CD4-positive, alpha-beta T cell treated with Interleukin-21 for 1 hour (primary cell): ENCODE measurements at places on chromosomes 3 and 15.

DNA sequence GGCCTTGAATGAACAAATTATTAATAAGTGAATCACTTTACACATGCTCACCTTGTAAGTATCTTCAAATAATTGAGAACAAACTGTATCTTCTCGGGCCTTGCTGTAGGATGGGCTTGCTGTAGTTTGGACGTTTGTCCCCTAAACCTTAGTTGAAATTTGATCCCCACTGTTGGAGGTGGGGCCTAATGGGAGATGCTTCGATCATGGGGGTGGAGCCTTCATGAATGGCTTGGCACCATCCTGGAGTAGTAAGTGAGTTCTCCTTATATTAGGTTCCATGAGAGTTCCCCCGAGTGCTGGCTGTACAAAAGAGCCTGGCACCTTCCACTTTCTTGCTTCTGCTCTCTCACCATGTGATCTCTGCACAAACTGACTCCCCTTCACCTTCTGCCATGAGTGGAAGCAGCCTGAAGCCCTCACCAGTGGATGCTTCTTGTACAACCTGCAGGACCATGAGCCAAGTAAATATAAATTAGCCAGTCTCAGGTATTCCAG lies 29.3 kb downstream of the PIGB start:
- DNase-seq: no peak

DNA sequence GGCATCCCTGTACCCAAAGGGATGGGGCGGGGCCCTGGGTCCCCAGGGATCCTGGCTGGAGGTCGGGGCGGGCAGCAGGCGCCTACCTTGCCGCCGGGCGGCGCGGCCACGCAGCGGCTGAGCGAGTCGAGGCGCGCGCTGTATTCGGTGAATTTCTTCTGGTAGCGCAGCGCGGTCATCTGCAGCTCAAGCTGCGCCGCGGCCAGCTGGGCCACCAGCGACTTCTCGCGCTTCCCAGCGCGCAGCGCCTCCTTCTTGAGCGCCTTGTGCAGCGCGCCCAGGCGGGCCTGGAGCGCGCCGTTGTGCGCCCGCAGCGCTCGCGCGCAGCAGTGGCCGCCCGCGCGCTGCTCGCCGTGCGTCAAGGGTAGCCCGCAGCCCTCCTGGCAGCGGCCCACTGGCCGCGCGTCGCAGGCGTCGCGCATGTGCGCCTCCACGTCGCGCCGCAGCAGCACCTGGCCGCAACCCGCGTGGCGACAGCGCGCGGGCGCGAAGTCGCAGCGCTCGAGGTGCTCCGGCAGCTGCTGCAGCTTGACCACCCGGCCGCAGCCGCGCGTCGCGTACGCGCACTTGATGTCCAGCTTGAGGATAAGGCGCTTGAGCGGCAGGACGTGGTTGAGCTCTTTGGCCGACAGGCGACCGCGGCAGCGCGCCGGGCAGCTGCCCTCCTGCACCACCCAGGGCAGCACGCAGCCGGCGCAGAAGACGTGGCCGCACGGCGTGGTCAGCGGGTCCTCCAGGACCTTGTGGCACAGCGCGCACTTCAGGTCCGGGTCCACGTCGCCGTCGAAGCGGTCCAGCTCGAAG lies 522 bp downstream of the PDZRN3 start:
- DNase-seq: no peak

GRCh38 chr3:100850701-100851100 lies 141.4 kb downstream of the TFG start:
- no peak for DNase-seq

- peak; percentile 58 for DNase-seq
These were observed 167.9 kb downstream of the BBX start for GRCh38 chr3:107690522-107691138.

- peak; percentile 0 for DNase-seq
These were observed 33.3 kb downstream of the SLC25A36 start for GRCh38 chr3:140974900-140975299.

DNA sequence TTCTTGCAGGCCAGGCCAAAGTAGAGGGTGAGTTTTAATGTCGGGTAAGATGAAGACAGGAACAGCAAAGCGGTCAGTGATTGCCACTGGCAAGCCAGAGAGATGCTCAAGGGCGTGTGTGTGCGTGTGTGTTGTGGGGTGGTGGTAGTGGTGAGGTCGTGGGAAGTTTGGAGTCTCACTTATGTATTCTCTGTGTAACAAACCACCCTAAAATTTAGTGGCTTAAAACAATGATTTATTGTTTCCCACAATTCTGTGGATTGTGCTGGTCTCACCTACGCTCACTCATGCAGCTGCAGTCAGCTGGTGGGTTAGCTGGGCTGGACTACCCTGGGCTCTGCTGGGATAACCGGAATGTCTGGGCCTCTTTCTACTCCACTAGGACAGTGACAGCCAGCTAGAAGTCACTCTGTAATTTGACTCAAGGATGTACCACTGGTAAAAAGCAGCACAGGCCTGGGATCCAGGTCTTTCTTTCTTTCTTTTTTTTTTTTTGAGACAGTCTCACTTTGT lies 50.9 kb upstream of the BHLHE40 start:
- peak; percentile 6 for DNase-seq
